ENCODE measurements at places on chromosomes 11 and 22. TPM values are rescaled to one million over a fixed set of nuclear protein-coding genes. Genes with fewer than 3 reads are reported as not detected.

Gene LRRC51
- total RNA-seq, result 29.6 TPM

Gene LRRC32
- total RNA-seq, result 69.9 TPM

Gene APOBEC3F
- 12.1 TPM for total RNA-seq

Gene TBX1
- total RNA-seq, result 3.4 TPM

Gene C22orf31
- not detected for total RNA-seq

Gene NFAM1
- total RNA-seq, result 14.4 TPM

Gene PSMD13
- 131 TPM for total RNA-seq

- DNase-seq, result no peak
These were observed 8.6 kb downstream of the CFL1 start for GRCh38 chr11:65849366-65849765.

DNA sequence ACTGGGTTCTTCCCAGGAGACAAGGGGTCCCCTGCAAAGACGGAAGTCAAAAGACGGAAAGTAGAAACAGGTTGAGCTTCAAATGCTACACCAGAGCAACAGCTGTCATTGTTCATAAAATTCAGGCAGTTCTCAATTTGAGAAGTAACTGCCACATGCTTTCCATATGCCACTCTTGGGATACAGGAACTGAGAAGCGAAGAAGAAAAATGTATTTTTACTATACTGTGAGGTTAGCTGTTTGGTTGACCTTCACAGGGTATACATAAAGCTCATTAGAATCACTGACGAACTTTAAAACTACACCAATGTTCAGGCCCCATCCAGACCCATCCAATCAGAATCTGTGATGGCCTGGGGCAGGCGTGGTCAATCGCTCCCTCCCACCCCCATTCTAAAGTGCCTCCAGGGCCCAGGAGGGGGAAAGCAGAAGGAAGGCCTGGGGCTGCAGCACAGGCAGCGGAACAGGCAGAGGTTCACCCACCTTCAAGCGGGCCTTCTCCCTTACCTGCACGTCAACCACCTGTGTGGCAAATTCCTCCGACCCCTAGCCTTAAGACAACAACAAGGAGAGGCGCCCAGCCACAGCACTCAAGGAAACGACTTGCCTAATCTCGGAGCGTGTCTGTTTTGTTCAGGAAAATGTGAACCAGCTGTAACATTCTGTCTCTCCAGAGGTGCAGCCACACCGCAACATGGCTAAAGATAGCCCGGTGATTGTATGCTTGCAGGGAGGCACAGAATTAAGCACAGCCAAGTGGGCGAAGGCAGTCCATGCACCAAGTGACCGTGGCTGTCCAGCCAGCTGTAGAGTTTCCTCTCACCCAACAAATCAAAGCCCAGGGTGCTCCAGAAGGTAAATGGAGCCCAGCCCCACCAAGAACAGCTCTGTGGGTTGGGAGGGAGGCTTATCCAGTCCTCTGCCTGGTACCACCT is 82.6 kb downstream of the MICAL3 start:
- DNase-seq, result peak; percentile 42

DNA sequence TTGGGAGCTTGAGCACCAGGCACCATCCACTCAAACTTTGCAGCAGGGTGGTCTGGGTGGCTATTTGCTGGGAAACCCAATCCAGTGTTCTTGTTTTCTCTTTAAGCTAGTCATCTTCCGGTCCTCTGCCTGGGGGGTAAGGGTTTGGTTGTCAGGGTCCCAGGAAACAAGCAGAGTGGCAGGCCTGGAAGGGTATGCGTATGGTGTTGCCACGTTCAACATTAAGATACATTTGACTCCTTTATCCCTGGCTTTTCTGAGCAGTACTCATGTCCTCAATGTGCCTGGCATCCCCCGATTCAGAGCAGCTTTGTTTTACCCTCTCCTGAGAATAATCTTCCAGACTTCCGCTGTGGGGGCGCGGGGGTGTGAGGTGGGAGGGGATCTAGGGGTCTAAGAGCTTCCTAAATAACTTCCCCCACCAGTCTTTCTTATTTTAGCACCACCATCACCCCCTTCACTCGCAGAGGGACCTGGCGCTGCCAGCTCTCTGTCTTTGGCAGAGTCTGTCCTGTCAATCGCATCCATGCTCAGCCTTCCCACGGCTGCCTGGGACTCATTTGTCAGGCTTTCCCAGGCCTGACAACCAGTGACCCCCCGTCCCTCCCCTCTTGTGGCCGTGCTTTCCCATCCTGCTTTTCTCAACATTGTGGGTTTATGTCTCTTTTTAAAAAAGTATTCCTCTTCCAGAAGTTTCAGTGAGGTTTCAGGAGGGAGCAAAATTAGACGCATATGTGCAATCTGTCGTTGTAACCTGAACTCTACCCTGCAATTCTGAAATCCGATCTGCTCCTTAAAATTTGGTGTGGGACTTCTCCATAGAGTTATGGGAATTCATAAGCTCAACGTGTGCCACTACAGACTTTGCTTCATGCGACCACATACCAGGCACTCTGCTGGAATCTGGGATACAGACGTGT is 27.0 kb upstream of the RBFOX2 start:
- no peak for DNase-seq

GRCh38 chr22:45876136-45877035 is 100.6 kb downstream of the WNT7B start:
- DNase-seq, result no peak

- no peak for DNase-seq
These were observed 130.4 kb downstream of the SLC1A2 start for GRCh38 chr11:35288817-35289541.

DNA sequence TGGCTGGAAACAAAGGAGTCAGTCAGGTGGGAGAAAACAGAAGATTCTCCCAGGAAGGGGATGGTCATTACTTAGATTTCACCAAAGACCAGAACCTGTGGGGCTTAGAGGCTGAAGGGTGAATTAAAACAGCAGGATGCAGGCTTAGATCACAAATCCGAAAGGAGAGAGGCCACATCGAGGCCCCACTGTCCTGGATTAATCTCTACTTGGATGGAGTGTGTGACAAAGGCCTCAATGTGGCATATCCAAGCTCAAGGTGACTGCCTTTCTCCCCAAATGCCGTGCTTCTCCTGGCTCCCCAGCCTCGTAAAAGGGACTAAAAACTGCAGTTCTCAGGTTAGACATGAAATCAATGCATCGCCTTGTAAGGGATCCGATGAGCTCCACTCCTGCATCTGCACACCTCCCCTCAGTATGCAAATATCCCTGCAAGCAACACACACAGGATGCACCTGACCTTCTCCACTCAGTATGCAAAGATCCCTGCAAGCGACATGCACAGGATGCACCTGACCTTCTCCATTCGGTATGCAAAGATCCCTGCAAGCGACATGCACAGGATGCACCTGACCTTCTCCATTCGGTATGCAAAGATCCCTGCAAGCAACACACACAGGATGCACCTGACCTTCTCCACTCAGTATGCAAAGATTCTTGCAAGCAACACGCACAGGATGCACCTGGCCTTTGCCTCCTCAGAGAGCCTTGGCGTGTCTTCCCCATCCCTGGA is 447.4 kb downstream of the BRD1 start:
- DNase-seq, result no peak

DNA sequence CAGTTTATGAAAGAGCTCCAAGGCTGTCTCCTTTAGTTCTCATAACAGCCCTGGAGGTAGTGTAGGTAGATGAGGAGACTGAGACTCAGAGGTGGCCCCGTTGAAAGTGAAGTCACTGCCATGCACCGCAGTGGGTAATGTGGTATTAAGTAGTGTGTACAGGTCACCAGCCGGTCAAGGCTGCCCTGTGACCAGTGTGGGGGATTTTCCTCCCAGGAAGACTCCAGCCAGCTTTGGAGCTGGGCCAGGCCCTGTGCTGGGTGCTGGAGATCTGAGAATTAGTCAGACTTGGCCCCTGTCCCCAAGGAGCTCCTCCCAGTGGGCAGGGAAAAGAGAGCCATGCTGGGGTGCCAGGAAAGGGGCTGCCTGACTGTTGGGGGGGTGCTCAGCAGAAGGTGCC is 5.3 kb downstream of the OMP start:
- DNase-seq, result peak; percentile 62

DNA sequence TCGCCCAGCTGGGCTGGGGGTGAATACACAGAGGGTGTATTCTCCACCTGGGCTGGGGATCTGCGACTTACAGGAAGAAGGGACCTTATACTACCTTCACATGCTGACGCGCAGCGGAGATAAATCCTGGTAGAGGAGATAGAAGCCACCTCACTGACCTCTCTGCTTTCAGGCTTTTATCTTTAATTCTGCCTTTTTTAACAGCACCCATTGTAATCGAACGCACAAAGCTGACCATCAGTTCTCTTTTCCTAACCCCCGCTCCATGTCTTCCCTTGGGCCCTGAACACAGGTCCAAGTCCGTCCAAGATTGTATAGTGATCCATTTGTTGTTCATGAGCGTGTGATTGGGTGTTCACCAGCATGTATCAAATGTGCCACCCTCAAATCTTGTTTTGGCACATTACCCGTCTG is 664 bp upstream of the LAMTOR1 start:
- no peak for DNase-seq

GRCh38 chr22:20580611-20581502 is 73.4 kb downstream of the MED15 start:
- DNase-seq, result no peak

DNA sequence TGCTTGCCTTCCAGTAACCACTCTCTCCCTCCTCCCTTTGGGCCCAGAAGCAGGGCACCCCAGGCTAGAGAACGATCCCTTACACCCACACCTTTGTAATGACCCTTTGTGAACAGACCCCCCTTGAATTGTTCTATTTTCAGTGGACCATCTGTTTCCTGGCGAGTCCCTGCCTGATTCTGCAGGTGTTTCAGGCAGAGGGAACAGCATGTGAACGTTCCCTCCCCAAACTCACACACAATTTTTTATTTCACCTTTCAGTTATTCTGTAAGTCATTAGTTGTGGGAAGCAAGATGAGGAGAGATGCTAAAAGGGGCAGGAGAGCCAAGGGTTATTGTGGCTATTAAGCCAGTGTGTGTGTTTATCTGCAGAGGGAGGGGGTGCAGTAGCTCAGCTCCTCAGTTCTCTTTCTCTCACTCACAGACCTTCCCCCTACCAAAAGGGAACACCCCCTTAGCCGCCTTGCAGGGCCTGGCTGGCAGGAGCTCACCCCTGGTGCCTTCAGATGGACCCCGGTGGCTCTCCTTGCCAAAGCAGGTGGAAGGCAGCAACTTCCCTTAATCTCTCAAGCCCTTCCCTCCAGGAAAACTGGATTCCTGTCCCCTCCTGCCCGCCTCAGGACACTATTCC is 64.8 kb upstream of the SPON1 start:
- DNase-seq, result no peak

- no peak for DNase-seq
These were observed 7.5 kb downstream of the ALG8 start for GRCh38 chr11:78131956-78132355.

DNA sequence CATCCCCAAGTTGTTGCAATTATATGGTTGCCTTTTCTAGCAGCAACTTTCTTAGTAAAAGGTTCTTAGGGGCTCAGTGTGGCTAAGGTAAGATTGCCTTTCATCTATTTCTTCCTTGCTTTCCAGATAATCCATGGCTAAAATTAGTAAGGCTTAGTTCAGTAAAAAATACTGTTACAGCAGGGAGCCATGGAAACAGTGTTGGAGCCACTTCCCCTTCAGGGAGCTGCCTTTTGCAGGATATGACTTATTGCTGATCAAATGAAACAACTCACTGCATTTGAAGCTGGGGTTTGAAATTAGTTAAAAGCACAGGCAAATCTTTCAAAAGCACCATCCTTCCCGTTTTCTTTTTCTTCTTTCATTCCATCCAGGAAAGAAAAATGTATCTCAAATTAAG is 184.3 kb downstream of the C11orf87 start:
- DNase-seq, result no peak

DNA sequence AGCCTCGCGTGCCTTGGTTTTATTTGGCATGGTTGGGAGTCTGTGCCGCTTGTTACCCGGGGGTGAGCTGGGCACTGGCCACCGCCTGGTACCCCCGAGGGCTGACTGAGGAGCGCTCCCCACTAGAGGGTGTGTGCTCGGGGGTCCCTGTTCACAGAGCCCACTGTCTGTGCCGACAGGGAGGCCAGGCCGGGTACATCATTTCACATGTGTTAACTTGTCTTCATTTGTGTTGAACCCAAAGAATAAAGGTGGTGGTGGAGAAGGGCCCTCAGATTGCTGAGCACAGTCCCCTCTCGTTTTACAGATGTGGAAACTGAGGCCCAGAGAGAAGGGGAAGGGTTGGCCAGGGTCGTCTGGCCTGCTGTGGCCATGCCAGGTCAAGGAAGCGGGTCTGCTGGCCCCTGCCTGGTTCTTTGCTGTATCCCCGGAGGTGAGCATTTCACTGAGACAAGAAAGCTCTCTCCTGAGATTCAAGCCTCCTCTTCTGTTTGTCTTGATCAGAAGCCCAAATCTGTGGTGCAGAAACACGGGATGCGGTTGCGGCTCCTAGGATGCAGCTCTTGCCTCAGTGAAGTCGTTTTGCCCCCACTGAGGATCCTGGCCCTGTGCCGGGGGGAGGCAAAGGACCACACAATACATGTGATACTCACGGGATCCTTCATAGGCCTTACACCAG is 60.8 kb downstream of the FBLN1 start:
- DNase-seq, result no peak

DNA sequence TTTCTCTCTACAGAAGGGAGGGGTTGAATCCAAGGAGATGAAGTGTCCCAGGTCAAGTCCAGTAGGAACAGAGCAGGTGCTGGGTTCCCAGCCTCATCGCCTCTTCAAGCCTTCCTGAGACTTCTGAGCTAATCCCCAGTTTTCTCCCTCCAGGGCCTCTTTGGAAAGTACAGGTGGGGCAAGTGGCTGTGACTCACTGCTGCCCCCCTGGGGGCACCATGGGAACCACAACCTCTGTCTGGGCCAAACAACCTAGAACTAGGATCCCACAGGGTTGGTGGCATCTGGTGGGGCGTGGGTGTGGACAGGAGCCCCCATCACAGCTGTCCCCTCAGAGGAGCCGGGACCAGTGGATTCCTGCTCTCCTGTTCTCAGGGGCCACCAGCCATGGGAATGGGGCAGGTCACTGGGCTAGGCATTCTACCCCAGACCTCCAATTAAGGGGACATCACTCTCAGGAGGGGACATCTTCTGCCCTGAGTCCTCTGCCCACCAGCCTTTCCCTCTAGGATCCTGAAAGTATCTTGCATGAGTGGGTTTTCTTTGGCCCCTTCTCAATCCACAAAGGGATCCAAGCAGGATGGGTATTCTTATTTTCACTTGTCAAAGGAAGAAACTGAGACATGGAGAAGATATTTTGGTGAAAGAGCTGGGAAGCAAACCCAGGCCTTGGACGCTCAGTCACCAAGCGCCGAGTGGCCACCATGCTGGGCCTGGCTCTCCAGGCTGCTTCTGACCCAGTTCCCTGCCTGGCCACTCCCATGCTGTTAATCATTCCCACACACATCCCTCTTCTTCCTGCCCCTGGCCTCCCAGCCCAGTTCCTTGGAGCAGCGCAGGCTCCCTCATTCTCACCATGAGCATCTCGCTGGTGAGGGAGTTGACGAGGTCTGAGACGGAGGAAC is 23.8 kb downstream of the LRRC10B start:
- DNase-seq, result no peak
